ENCODE measurements at places on chromosomes 7 and 10.

- no peak for DNase-seq
These were observed 166.8 kb upstream of the MAGI2 start for GRCh38 chr7:79620291-79620690.

GRCh38 chr10:10871352-10871751 is 146.3 kb upstream of the CELF2 start:
- no peak for DNase-seq

DNA sequence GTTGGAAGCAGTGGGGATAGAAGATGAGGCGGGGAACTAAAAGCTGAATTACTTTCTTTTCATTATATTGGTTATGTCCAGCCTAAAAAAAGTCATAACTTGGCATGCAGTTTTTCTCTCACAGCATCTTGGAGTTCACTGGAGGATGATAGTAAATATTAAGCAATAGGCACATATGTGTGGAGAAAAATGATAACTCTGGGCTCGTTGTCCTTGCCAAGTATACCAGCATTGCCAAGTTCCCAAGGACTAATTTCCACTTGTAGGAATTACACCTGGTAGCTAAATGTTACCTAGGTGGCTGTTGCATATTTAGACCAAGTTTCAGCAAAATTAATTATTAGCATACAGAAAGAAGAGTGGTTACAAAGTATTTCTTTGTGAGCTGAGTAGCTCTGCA is 1007.6 kb downstream of the ANKRD7 start:
- no peak for DNase-seq

DNA sequence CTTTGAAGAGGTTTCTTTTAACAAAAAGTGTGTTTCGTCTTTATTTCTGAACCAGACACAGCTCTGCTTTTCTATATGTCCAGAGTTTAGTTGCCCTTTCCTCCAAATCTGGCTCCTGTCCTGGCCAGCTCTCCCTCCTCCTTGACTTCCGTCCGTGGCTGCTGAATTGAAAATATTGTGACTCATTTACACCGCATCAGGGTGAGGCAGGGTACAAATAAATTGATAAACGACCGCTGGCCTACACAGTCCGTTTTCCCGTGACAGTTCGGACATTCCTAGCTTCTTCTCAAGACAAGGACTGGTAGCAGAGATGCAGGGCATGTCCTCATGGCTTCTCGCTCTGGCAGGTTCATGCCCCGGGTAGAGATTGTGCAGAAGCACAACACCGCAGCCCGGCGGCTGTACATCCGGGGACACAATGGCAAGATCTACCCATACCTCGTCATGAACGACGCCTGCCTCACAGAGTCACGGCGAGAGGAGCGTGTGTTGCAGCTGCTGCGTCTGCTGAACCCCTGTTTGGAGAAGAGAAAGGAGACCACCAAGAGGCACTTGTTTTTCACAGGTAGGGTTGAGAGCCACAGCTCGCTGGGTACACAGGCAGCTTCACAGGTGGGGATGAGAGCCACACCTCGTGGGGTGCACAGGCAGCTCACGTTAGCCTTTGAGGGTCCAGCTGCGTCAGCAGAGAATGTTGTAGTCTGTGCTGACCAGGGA is 126.6 kb downstream of the TRRAP start:
- DNase-seq = no peak

DNA sequence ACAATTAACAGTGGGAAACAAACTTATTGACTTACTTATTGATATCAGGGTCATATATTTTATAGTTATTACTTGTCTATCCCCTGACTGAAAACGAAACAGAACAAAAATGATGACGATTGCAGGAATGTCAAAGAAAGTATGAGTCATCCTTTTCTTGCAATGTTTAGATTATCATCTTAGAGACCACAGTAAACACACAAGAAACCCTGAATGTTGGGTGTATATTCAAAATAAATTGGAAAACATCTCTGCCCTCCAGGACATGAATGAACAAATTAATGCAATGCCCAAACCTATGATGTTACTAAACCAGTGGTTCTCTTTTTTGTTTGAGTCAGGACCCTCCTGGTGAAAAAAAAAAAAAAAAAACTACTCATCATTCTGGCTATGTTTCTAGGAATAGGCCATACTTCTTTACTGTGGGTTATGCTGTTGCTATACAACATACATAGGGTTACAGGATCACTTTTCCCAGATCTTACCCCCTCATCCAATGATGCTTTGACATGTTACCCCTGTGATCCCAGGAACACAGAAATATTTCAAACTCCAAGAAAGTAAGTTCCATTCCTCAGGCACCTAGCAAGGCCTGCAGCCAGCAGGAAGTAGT is 623.4 kb upstream of the IGFBP3 start:
- no peak for DNase-seq

- no peak for DNase-seq
These were observed 24.8 kb downstream of the SFXN4 start for GRCh38 chr10:119140603-119141245.

GRCh38 chr7:140192620-140193019 is 15.8 kb upstream of the KDM7A start:
- DNase-seq = no peak

DNA sequence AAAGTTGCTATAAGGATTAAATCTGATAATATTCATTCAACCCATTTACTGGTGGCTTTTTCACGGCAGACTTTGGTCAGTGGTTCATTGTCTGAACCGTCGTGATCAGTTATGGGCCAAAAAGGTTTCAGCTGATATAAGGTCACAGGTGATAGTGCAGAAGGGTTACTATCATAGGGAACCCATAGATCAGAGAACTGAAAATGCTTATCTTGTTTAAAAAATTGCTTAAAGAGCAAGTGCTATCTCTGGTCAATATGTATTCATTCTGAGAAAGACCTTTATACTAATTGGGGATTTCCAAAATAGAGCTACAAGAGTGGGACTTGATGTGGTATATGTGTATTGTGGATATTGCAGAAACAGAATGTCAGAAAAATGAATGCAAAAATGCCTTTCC is 147.8 kb upstream of the SEMA3E start:
- no peak for DNase-seq

- no peak for DNase-seq
These were observed 100.1 kb downstream of the CYTH3 start for GRCh38 chr7:6172224-6172909.

GRCh38 chr10:17059197-17059688 is 70.4 kb downstream of the CUBN start:
- DNase-seq = no peak

DNA sequence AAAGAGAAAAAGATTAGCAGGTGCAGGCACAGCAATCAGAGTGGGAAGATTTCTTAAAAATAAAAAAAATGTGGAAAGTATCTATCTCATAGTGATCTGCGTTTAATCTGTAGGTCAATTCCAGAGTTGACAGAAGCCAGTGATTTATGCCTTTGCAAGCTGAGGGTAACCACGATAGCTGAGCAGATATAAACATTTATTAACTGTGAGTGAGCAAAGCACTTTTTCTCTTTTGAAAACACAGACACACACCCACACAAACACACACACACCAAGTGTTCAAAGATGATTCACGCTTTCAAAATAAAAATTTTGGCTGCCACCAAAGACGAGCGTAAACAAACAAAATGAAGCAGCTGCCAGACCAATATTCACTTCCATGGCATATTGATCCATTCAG is 243.2 kb upstream of the SLC26A5 start:
- DNase-seq = no peak

- DNase-seq = no peak
These were observed 32.0 kb upstream of the PSAP start for GRCh38 chr10:71882813-71883659.

DNA sequence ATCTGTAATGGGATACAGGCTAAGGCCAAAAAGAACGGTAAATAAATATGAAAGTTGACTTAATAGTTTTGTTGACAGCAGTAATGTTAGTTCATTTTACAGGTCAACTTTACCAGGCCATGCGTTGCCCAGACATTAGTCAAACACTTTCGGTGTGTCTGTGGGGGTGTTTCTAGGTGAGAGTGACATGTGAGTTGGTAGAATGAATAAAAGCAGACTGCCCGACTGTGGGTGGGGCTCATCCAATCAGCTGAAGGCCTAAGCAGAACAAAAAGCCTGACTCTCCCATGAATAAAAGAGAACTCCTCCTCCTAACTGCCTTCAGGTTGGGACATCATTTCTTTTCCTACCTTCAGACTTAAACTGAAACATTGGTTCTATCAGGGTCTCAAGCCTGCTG is 132.3 kb downstream of the MTPAP start:
- no peak for DNase-seq

DNA sequence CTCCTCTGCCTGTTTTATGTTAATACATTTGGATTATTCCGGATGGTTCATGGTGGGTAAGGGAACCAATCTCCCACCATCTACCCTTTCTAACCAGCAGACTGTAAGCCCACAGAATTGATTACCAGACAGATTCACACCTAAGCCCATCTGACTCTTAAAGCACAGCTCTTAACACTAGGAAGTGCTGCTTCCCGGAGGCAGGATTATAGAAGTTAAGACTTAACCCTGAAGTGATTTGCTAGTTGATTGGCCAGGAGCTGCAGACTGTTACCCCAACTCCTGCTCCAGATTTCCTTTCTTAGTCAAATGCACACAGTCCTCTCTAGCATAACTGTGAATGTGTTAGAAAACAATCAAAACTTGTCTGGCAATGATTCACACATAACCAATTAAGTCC is 221.7 kb downstream of the CDK14 start:
- DNase-seq = no peak

DNA sequence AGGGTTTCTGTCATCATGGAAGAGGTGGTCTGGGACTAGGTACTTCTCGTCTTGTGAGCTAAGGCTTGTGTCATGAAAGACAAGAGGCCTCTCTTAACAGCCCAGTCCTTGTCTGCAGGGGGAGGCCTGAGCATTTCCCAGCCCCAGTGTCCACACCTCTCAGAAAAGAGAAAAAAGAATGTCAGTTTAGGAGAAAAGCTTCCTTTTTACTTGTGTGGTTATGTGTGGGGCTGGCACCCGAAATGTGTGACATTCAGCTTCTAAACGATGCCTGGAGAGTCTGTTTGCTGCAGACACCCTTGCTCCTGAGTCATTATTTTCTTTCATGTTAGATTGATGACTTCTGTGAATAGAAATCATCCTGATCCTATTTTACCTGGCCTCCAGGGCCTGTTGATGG is 67.4 kb downstream of the LANCL2 start:
- DNase-seq = no peak

- no peak for DNase-seq
These were observed 1179.5 kb upstream of the C7orf33 start for GRCh38 chr7:147411096-147411495.

- DNase-seq = no peak
These were observed 274.8 kb downstream of the SFMBT2 start for GRCh38 chr10:7136016-7136415.
